ENCODE measurements at places on chromosomes 4 and X. TPM values are rescaled to one million over a fixed set of nuclear protein-coding genes. Genes with fewer than 3 reads are reported as not detected.

Gene TSPAN7
- total RNA-seq = not detected

Gene SATL1
- not detected for total RNA-seq

Gene STATH
- not detected for total RNA-seq

Gene SYP
- 0.32 TPM for total RNA-seq

Gene SMIM31
- total RNA-seq = not detected

Gene KIT
- 1.5 TPM for total RNA-seq

Gene NKX3-2
- not detected for total RNA-seq

Gene NKX6-1
- not detected for total RNA-seq

Gene RHOH
- not detected for total RNA-seq

Gene ZNF732
- 0.32 TPM for total RNA-seq

Gene RTL3
- total RNA-seq = 0.05 TPM

Gene CABS1
- not detected for total RNA-seq

Gene DAPP1
- total RNA-seq = not detected

Gene ENPEP
- total RNA-seq = 0.30 TPM

Gene DIPK2B
- total RNA-seq = under 0.01 TPM

Gene CSN2
- not detected for total RNA-seq

Gene LANCL3
- 0.83 TPM for total RNA-seq

Gene TMEM35A
- total RNA-seq = 4.2 TPM

Gene TLL1
- total RNA-seq = under 0.01 TPM

Gene LIMCH1
- 151 TPM for total RNA-seq

Measured in smooth muscle cell of the umbilical artery (primary cell).